ENCODE measurements at places on chromosomes 1 and 21.

DNA sequence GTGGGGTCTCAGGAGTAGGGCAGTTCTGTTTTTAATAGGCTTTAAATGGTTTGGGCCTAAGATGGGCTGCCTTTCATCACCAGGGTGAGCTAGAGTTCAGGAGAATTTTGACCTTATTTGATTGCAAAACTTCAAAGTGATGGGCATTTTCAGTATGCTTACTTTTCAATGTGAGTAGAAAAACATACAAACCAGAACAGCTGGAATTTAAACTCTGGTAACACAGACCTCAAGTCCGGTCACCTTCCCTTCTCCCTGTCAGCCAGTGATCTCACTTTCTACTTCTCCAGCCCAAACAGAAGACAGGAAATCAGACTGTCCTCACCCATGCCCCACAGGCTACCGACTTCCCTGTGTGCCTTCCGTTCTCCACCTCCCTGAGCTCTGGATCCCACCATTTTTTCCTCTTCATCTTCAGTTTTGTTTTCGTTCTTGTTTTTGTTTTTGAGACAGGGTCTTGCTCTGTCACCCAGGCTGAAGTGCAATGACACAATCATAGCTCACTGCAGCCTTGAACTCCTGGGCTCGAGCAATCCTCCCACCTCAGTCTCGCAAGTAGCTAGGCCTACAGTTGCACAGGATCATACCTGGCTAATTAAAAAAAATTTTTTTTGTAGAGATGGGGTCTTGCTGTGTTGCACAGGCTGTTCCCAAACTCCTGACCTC is 374.0 kb downstream of the CAMTA1 start:
- DNase-seq: no peak

GRCh38 chr1:42999308-42999707 is 40.6 kb upstream of the SLC2A1 start:
- peak; percentile 39 for DNase-seq

GRCh38 chr1:179297105-179297378 is 3.4 kb downstream of the SOAT1 start:
- no peak for DNase-seq

DNA sequence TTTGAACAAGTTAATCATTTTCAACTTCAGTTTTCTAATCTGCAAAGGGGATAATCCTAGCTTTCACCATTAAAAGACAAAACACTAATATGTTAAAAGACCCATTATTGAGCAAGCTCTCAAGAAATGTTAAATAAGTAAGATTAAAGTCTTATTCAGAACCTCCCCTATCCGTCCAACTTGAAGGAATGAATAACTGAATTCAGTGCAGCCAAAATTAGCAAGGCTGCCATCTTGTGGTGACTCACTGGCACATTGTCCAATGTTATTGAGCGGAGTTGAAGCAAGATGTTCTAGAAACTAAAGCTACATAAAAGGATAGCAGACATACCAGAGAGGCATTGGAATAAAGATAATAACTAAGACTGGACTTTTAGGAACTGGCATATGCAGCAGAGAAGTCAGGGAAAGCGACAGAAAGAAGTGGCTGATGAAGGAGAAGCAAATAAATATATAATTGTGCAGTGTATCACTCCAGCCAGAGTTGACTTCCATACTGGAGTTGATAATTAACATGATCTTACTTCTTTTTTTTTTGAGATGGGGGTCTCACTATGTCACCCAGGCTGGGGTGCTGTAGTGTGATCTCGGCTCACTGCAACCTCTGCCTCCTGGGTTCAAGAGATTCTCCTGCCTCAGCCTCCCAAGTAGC is 8.2 kb upstream of the CAP1 start:
- DNase-seq: peak; percentile 63

DNA sequence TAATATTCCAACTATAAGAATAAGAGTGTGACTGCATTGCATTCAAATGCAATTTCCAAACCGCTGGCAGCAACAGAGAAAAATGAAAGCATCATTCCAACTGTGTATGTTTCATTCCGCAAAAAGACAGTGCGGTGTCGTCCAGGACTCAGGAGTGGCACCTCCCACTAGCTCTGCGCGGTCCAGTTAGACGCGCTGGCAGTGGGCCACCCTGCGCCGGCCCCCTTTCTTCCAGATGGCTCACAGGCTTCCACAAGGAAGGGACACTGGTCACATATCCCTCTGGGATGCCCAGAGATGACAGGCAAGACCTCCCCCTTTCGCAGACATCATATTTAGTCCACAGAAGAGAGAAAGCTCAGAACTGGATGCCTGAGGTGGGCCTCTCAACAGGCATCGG is 11.9 kb downstream of the WRAP73 start:
- no peak for DNase-seq

GRCh38 chr1:28516518-28516956 is 10.7 kb downstream of the RCC1 start:
- DNase-seq: peak; percentile 7

DNA sequence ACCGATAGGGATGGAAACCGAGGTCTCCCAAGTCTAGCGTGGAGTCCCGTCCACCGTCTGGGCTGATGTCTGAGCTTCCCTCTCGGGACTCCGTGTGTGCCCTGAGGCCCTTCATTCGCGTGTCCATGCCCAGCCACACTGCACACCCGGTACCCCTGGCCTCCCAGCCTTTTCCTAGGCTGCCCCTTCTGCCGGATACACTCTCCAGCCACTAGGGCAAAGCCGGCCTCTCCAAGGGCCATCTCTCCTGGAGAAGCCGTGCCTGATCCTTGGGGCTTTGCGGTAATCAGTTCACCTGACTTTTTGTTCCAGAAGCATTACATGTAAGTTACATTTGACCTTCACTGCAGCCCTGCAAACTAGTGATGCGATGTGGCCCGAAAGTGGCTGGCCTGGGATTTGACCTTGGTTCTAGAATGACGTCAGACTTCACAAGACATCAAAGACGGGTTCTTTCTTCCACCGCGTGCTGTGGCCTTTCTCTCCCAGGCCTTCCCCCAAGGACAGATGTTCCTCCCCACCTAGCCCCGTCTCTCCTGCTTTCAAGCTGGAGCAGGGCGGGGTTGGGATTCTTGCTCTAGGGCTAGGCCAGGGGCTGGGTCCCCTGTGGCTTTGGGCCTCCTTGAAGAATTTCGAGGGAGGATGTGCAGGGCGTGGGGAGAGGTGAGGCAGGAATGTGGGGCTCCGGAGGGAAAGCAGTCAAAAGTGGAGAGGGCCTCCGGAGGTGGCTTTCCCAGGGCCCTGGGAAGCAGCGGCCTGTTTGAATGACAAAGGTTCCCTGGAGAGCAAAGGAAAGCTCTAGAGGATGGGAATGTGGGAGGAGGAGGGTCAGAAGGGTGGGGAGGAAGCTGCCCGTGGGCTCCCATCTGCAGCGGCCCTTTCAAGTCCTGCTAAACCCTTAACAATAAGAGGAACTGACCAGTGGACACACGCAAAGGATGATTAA is 49.7 kb upstream of the SLC2A1 start:
- no peak for DNase-seq

- no peak for DNase-seq
Measured at GRCh38 chr1:107220036-107220435, 79.2 kb downstream of the NTNG1 start.

- no peak for DNase-seq
Measured at GRCh38 chr1:150789396-150789795, 18.7 kb downstream of the CTSK start.

- no peak for DNase-seq
Measured at GRCh38 chr1:25529518-25530185, 13.8 kb upstream of the LDLRAP1 start.

GRCh38 chr1:241808265-241808664 is 39.7 kb upstream of the EXO1 start:
- no peak for DNase-seq

DNA sequence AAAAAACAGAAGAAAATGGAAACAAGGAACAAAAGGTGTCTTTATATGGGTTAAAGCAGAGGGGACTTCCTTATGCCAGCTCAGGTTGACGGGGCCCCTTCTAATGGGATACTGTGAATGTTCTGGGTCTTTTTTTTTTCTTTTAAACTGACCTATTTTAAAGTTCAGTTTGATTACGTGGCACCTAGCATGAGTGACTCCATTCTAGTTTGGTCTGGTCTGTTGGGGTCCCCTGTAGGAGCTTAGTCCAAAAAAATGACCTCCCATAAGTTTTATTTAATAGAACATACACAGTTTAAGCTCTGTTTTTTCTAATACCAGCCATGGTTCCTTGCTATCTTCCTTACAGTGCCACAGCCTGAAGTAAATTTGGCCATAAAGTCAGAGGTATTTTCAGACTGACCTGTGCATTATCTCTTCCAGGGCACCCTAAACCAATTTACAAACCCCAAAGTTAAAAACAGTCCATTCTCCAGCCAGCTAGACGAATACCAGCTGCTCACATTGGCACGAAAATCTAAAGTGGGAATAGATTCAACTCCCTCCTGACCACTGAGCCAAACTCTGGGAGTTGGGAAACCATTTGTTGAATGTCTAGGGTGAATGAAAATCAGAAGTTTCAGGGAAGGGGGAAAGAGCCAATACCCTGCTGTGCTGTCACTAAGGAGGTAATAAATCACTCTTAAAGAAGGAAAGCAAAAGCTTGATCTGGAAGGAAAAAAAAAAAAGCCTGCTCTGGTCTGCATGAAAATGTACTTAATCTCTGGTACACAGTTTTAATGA is 42.4 kb downstream of the AKNAD1 start:
- no peak for DNase-seq

- DNase-seq: no peak
Measured at GRCh38 chr21:35329940-35330660, 281.0 kb upstream of the RUNX1 start.

GRCh38 chr1:168360151-168361021 is 79.7 kb downstream of the TBX19 start:
- peak; percentile 33 for DNase-seq

DNA sequence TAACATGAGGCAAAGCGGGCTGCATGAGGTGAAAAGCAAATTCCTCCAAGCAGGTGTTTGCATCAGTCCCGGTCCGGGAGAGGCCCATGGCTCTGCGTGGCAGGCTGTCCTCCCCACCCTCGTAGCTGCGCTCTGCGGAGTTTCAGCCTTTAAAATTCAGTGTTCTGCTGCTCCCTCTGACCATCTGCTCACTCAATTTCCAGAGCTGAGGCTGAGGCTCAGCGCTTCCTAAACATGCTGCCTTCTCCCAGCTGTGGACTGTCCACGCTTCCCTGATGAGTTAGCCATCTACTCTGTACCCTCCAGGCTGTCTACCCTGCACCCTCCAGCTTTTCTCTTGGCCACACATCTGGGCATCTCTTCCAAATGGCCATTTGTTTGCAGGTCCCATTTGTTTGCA is 87.7 kb downstream of the KCNJ6 start:
- DNase-seq: no peak

GRCh38 chr1:188444526-188444925 is 1615.8 kb downstream of the PLA2G4A start:
- DNase-seq: no peak

- DNase-seq: peak; percentile 61
Measured at GRCh38 chr1:82161700-82162141, 361.0 kb downstream of the ADGRL2 start.

GRCh38 chr1:205524794-205525101 is 20.3 kb downstream of the CDK18 start:
- no peak for DNase-seq

- peak; percentile 8 for DNase-seq
Measured at GRCh38 chr1:65979136-65980044, 186.7 kb downstream of the PDE4B start.

GRCh38 chr21:20639026-20639425 is 359.2 kb upstream of the NCAM2 start:
- peak; percentile 64 for DNase-seq

- peak; percentile 83 for DNase-seq
Measured at GRCh38 chr1:93810316-93810715, 68.7 kb downstream of the DNTTIP2 start.

- no peak for DNase-seq
Measured at GRCh38 chr1:3672971-3673361, 20.6 kb downstream of the TP73 start.

DNA sequence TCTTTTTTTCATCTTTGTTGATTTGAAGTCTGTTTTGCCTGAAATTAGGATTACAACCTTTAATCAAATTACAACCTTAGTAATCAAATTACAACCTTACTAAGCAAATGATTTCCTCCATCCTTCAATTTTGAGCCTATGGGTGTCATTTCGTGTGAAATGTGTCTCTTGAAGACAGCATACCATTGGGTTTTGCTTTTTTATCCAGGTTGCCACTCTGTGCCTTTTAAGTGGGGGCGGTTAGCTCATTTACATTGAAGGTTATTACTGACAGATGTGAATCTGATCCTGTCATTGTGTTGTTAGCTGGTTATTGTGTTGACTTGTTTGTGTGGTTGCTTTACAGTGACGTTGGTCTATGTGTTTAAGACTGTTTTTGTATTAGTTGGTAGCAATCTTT is 74.8 kb upstream of the BCL9 start:
- no peak for DNase-seq

GRCh38 chr1:10773851-10774614 is 22.4 kb downstream of the CASZ1 start:
- DNase-seq: no peak

GRCh38 chr1:59532102-59532501 is 235.2 kb downstream of the FGGY start:
- no peak for DNase-seq

DNA sequence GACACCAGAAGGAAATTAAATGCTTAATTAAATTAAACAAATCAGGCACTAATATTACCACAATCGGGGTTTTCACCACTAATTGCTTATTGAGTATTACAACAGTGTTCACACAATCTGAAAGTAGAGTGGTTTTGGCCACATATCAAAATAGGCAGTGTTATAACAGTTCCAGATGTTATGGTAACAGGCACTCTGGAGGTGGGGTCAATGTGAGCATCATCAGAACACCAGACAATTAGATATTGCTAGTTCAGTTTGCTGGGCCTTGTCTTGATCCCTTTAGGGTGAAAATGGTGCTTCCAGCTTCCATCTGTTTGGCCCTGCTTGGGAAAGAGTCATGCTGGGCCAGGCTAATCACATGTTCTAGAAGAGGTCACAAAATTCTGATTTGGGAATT is 14.5 kb upstream of the DDAH1 start:
- no peak for DNase-seq

DNA sequence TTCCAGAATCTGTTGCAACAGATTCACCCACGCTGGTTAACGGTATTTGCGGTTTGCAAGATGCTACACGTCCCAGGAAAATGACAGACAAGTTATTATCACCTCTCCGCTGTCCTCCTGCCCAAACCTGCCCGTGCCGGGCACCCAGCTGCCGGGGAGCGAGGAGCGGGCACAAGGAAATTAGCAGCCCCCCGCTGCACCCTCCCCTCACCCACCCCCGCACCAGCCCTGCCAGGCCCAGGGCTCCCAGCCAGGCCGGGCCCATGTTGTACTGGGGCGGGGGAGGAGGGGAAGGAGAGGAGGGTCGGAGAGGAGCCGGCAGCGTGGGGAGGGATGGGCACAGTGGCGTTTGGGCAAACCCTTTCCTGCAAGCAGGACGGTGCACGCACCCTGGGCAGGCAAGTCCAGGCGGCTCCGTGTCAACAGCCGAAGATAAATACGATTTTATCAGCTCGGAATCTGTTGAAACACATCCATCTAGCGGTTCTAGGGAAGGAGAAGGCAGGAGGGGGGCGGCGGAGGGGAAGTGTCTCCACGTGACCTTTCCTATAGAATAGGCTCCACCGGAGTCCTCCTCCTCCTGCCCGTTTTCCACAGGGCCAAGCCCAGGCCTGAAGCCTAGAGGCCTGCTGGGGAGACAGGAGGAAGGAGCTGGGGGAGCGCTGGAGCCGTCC is 35.1 kb upstream of the CCDC27 start:
- no peak for DNase-seq
